ENCODE measurements at places on chromosomes 7 and 10.

GRCh38 chr7:57404967-57405421 is 45.0 kb upstream of the ZNF716 start:
- no peak for DNase-seq

DNA sequence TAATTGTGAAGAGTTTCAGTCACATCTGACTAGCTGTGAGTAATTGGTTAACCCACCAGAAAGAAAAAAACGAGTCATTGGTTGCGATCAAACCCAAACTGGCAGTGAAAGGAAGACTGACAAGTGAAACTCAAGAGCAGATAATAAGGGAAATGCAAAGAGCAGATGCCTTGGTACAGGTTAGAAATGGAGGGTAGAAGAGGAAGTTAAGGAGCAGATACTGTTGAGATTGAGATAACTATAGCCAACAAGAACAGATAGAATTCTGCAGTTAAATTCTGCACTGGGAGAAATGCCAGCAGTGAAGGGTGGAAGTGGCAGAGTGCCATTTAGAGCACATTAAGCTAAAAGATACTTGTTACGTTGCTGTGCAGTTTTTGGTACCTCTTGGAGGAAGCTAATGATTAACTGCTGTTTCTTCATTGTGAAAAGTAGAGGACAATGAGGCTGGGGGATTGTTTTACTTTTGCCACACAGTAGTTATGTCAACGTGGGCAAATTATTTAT is 65.8 kb downstream of the CDK13 start:
- DNase-seq = no peak

GRCh38 chr7:80347173-80347572 is 164.7 kb downstream of the GNAT3 start:
- DNase-seq = no peak

DNA sequence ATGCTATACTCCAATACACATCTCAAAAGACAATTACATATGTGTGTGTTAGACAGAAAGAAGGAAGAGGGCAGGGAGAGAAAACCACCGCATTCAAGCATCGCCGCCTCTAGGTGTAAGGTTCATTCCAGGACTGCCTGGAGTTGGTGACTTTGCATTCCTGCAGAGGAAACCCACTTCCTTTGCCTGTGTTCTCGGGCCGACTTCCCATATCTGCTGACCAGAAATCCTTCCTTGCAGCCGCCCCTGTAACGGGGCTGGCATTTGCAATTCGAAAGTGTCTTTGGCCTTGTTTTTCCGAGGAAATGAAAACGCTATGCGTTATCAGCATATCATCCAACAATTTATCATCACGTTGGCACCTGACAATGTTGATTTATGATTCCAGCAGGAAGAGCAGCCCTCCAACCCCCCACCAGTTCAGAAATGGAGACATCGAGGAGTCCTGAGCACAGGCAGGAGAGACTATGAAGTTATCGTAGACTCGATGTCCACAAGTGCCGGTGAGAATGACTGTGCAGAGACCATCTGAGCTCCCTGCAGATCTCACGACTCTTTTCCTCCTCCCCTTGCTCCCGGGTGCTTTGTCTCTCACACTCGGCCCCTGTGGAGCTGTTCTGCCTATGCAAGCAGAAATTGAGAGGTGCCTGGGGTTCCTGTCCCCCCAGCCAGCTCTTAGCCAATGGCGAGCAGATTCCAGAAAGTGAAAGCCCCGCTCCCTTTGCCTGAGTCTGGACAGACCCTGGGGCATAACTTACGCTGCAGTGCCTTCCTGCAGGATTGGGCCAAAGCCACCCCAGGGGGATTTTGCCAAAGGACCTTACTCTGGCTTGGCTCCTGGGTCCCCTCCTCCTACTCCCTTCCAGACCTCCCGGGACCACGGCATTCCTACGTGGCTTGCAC is 68.9 kb upstream of the FOXK1 start:
- no peak for DNase-seq

DNA sequence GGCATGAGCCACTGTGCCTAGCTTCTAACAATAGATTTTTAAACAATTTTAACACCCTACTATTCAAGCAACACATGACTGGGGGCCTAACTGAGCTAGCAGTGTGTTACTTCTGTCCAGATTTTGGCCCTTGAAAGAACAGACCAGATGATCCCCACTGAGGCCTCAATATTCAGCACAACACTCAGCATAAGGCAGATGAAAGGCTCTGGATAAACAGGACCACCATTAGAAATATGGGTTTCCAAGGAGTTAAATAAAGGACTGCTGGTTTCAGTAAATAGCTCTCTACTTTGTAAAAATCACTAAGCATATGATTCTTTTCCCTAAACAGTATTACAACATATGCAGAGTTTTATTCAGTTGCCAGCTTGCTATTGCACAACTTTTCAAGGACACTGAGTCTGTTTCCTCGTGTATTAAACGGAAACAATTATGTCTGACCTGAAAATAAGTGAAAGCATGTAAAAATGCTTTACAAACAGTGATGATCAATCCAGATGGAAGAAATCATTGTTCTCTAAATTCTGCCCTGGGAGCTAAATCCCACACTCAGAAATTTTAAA is 23.8 kb upstream of the FZD1 start:
- no peak for DNase-seq

DNA sequence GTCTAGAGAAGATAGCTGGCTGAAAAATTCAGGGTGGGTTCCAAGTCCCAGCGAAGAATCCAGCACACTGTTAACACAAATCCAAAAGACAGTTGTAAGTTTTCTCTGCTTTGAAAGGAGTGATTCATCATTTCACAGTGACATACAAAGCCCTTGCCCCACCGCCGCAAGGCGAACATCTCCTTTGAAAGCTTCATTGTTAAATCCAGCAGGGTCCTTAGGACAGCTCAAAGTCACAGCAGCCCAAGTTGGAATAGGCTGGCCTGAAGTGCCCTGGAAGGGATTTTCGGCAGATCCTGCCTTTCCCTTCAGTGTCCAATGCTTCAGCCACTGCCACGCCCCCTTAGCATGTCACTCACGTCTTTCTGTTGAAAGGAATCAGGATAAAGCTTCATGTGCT is 526.1 kb downstream of the CALN1 start:
- DNase-seq = no peak

DNA sequence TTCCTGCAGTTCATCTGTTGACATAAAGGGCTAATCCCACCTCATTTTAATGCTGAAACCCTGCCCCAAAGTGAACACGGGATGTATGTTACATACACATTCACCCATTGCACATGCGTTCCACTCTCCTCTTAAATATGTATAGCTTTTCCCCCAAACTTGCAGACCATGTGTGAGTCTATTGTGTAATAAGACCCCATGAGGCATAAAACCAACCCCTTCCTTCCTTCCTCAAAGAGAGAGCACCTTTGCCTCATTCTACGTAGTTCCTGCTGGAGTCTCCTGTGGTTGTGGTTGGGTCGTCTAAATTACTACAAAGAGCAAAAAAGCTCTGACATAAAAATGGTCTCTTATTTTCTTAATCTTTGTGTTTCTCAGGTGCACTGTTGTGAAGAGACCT is 345.7 kb upstream of the KLF6 start:
- no peak for DNase-seq

GRCh38 chr7:131688738-131689661 is 132.6 kb upstream of the PODXL start:
- DNase-seq = peak; percentile 28

- DNase-seq = no peak
Observed at GRCh38 chr7:151851145-151851751, 25.7 kb downstream of the PRKAG2 start.

DNA sequence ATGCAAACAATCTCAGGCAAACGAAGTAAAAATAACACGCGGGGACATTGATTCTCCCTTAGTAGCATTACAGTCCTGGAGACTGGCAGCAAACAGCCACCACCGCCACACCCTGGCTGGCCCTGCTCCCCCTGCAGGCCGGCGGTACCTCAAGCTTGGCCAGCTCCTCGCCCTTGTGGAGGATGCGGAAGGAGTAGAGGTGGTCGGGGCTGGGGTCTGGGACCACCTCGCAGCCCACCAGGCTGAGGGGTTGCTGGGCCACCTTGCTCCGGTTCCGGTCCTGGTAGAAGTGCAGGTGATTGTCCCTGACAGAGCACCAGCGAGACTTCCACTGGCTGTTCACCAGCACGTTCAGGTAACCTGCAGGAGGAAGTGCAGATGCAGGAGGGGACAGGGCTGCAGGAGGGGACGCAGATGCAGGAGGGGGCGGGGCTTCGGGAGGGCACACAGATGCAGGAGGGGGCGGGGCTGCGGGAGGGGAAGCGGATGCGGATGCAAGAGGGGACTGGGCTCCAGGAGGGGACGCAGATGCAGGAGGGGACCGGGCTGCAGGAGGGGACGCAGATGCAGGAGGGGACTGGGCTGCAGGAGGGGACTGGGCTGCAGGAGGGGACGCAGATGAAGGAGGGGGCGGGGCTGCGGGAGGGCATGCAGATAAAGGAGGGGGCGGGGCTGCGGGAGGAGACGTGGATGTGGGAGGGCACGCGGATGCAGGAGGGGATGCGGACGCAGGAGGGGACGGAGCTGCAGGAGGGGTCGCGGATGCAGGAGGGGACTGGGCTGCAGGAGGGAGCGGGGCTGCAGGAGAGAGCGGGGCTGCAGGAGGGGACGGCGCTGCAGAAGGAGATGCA is 65.7 kb downstream of the VWA2 start:
- peak; percentile 39 for DNase-seq

- no peak for DNase-seq
Observed at GRCh38 chr10:32015386-32015785, 40.8 kb downstream of the KIF5B start.

- DNase-seq = no peak
Observed at GRCh38 chr7:75565132-75565837, 73.2 kb downstream of the SPDYE5 start.

DNA sequence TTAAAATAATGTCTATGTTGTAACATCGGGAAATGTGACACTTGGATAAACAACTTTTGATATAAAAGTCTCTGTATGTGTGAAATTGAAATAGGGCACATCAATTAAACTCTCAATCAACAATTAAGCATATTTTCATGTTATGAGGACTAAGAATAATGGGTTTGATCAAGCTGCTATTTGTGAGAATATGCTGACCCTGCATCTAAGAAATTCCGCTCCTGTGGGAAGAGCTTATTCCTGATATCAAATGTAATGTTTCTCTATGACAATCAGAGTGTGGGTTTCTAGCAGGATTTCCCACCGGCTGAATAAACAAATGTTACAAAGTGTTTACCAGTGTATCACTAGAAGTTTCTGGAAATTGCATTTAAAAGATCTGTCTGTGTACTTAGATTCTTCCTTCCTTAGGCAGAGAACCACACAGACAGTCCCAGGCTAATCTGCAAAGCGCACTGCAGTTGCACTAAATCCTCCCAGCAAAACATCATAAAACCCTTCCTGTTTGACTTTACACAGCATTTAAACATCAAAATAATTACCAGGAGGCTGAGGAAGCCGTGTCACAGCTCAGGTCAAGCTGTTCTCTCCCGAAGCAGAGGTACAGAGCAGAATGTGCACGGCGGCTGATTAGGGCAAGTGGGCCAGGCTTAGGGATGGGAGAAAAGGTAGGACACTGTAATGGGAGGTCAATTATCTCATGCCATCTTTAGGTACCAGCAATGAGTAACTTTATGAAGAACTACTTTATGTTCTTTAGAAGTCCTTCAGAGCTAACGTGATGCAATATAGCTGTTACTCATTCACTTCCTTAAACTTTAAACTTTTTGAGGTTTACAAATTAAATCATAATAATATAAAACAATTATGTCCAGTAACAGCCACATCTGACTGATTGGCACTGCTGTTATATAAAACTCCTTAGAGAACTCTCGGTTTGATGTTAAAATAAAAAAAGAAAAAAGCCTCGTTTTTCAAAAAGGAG is 109.1 kb upstream of the CTTNBP2 start:
- no peak for DNase-seq

DNA sequence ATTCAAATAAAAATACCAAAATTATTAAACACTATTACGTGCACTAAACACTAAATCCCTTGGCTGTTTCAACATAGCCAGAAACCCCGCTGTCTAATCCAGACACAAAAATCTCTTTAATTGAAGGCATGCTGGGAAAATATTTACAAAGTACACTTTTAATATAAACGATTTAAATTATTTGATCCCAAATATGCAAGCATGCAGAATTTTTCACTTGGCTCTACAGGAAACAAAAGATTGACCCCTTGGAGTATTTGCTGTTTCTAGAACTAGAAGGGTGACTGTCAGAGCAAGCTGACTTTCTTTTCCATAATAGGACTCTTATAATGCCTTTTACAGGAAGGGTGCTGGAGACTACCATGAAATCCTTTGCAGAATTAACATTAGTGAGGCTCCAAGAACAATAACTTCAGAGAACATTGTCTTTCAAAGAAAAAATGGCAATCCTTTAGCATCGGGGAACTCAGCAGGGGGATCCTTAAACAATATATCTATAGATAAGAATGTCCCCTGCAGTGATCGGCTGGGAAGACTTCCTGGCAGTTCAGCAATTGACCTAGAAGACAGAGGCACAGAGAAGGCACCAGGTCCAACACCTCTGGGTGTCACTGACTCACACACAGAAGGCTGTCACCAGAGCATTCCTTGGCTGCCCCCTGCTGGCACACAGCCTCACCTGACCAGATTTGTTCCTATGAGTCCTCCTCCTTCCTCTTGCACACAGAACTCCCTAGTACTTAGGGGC is 55.8 kb upstream of the MRLN start:
- DNase-seq = peak; percentile 23

All from stimulated activated CD8-positive, alpha-beta memory T cell treated with anti-CD3 and anti-CD28 coated beads, Interleukin-2, amount 100 ng/mL, for 1 hour (primary cell).